Activated naive CD8-positive, alpha-beta T cell treated with anti-CD3 and anti-CD28 coated beads for 36 hours (primary cell): ENCODE measurements at places on chromosomes 3 and 15. TPM values are rescaled to one million over a fixed set of nuclear protein-coding genes. Genes with fewer than 3 reads are reported as not detected.

Gene AP3B2
- total RNA-seq = 0.10 TPM

Gene PIF1
- total RNA-seq = 27.3 TPM

Gene GOLGA8J
- total RNA-seq = not detected

GRCh38 chr3:25386686-25387255, 41.3 kb upstream of the RARB start:
- no peak for DNase-seq

- DNase-seq = no peak
Observed at GRCh38 chr15:90592131-90592881, 62.6 kb downstream of the CRTC3 start.

GRCh38 chr3:133945381-133946095, 49.9 kb upstream of the RAB6B start:
- no peak for DNase-seq

Gene TMA7
- total RNA-seq = 398 TPM

DNA sequence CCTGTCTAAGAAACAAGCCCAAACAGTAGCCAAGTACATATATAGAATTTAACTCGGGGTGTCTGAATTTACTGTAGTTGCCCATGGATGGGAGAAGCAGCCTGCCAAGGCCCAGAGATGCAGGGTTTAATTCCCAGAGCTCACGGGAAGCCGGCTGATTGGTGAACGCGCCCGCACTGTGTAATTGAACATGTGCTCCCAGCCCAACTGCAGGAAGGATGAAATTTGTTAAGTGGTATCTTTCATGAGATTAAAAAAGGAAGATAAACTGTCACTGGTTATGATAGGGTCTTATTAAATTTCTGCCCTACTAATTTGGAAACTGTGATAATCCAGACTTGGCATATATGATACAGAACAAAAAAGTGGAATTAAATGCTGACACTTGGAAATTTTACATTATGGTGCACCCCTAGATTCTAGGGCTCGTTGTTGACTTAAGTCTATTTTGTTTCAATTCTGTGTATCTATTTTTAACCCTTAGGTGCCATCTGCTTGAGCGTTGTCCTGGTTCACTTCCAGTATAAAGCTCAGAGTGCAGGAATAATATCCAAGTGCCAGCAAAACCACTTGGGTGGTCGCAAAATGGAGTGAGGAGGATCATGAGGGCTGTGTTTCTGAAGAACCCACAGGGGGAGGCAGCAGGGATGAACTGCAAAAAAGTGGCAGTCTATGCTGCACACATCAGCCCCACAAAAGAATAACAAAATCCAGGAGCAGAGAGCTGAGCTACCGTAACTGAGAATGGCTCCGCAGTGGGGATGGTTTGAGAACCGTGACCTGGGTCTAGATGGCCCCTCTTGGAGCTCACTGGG, 13.8 kb upstream of the TMC3 start:
- no peak for DNase-seq

Gene GNAT1
- not detected for total RNA-seq

GRCh38 chr3:165635791-165636683, 201.2 kb downstream of the BCHE start:
- no peak for DNase-seq

- no peak for DNase-seq
Observed at GRCh38 chr15:56484287-56484686, 19.4 kb upstream of the MNS1 start.

GRCh38 chr3:186374376-186374775, 12.3 kb upstream of the DGKG start:
- no peak for DNase-seq

Gene SLC26A6
- 18.4 TPM for total RNA-seq

Gene RPUSD3
- 71.2 TPM for total RNA-seq

DNA sequence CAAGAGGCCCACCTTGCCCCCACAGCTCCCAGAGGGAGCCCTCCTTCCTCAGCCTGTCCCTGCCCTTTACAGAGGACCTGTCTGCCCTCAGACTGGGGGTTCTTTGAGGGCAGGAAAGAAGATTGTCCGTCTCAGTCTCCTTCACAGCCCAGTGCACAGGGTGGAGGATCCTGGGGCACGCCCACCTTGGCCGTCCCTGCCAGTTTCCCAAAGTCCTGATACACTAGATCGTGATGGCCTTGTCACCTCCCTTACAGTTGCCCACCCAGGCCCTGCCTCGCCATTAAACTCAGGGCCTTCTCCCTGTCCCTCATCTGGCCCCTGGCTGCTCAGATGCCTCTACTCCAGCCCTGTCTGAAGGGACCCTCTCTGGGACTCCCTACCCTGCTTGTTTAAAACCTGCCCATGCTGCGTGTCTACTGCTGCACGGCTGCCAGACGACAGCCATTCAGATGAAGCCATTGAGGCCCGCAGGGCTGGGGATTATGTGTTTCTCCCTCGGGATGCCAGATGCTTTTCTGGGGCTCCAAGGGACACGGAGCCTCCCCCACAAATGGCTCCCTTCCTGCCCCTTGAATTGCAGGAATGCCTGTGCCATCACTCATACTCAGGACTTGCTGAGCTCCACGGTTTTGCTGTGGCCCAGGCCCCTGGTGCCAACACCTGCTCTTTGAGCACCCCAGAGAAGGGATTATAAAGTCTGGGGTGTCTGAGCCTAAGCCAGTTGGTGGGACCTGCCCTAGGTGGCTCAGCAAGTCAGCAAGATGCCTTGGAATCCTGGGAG, 27.8 kb downstream of the ACSBG1 start:
- no peak for DNase-seq

Gene NRROS
- total RNA-seq = 21.2 TPM

- DNase-seq = no peak
Observed at GRCh38 chr15:24761704-24762302, 86.2 kb downstream of the NPAP1 start.

DNA sequence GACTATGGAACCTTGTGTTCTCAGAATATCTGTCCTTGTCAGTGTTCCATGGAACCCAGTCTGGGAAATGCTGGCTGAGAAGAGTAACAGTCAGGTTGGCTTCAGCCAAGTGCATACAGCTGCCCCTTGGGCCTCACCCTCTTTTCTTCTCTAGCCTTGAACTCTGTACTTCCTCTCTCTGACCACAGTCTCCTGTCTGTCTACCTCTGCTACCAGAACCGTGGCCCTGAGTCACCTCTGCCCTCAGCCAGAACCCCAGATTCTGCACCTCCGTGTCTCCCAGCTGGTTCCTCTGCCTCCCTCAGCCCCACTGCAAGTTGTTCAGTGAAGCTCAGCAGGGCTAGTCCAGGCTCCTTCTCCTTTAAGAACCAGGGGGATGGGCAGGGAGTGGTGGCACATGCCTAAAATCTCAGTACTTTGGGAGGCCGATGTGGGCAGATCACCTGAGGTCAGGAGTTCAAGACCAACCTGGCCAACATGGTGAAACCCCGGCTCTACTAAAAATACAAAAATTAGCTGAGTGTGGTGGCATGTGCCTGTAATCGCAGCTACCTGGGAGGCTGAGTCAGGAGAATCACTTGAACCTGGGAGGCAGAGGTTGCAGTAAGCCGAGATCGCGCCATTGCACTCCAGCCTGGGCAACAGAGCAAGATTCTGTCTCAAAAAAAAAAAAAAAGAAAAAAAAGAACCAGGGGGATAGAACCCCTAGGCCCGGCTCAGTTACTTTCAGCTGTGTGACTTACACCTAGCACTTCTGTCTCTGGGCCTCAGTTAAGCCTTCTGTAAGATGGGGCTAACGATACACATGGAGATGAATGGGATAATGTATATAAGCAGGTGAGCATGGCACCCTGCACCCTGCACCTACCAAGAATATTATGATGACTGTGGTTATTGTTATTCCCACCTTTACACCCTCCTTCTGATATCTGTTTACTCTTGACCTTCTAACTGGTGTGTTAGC, 24.3 kb upstream of the TATDN2 start:
- peak; percentile 26 for DNase-seq

DNA sequence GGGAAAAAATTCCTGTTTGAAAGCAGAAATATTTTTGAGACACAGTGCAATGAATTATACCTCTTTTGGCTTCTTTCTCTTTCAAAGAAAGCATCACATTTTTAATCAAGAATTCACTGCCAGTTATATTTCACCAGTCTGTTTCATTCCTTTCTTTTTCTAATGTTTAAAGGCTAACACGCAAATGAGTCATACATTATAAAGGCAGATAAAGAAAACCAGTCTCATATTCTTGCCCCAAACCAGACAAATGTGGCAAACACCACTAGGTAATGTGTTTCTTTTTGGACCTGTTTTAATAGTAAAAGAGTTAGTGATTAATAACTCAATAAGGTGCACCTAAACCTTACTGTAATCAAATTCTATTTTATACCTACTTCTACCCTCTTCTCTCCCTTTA, 83.8 kb downstream of the PLOD2 start:
- no peak for DNase-seq

- no peak for DNase-seq
Observed at GRCh38 chr15:35768949-35769348, 223.0 kb upstream of the DPH6 start.
